Upper lobe of left lung (tissue), 6 donors: ENCODE measurements at places on chromosomes 3 and 15. TPM values are rescaled to one million over a fixed set of nuclear protein-coding genes. Genes with fewer than 3 reads are reported as not detected.

- DNase-seq = peak; percentile 40
- H3K36me3 ChIP-seq = no peaks in the 10 kb centered on the region
- H3K27me3 ChIP-seq = no peaks in the 10 kb centered on the region
- H3K4me3 ChIP-seq = no peak overlapping the region
- H3K4me1 ChIP-seq = no peaks in the 10 kb centered on the region
Observed at GRCh38 chr3:182179631-182180030, 467.9 kb downstream of the SOX2 start.

DNA sequence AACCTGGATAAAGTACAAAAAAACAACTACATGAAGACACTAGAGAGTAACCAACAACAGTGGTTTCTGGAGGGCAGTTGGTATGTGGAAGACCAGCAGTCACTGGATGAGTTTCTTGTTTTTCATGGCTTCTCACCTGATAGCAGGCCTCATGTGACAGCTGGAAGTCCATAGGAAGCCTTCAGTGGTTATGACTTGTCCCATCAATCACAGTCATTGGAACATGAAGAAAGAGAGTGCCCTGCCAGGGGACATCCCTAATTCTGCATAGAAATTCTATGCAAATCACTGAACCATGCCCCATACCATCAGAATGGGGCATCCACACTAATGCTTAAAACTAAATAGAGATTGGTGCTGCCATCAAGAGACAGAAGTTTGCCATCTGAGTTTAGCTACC, 81.6 kb downstream of the AKAP13 start:
- H3K4me3 ChIP-seq = no peak overlapping the region
- H3K27ac ChIP-seq = no peak overlapping the region
- H3K4me1 ChIP-seq = peaks cover 4% of the 10 kb centered on the region
- DNase-seq = no peak

DNA sequence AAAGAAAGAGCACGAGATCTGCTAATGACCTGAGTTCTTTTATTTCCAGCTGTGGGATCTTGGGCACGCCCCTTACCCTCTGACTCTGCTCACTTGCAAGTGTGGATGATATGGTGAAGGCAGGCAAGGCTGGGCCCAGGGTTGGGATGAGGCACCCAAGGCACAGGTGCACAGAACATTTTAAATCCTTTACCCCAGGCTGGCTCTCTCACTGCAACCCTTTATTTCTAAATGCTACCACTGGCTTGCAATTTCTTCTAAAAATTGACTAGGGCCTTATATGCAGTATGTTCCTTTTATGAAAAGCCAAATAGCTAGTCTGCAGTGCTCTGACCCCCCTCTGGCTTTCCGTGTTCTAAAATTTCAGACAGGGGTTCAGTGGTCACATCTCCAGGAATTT, 237.7 kb downstream of the VPS13C start:
- no peaks in the 10 kb centered on the region for H3K27me3 ChIP-seq
- H3K4me3 ChIP-seq = no peak overlapping the region
- H3K27ac ChIP-seq = no peak overlapping the region
- no peaks in the 10 kb centered on the region for H3K36me3 ChIP-seq
- no peak for DNase-seq
- H3K4me1 ChIP-seq = no peaks in the 10 kb centered on the region

DNA sequence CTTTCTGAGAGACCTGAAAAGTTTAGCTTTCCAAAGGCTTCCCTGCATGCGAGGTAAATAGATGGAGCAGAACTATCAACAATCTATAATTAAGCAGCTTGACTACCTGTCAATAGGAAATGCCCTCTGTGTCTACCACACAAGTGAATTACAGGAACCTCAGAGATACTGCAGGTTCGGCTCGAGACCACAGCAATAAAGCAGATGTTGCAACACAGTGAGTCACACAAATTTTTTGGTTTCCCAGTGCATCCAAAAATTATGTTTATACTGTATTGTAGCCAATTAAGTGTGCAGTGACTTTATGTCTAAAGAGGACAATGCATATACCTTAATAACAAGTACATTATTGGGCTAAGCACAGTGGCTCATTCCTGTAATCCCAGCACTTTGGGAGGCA, 252.0 kb downstream of the UBE2E2 start:
- H3K27me3 ChIP-seq = no peaks in the 10 kb centered on the region
- H3K4me3 ChIP-seq = no peak overlapping the region
- no peak for DNase-seq
- peaks cover 9% of the 10 kb centered on the region for H3K4me1 ChIP-seq

DNA sequence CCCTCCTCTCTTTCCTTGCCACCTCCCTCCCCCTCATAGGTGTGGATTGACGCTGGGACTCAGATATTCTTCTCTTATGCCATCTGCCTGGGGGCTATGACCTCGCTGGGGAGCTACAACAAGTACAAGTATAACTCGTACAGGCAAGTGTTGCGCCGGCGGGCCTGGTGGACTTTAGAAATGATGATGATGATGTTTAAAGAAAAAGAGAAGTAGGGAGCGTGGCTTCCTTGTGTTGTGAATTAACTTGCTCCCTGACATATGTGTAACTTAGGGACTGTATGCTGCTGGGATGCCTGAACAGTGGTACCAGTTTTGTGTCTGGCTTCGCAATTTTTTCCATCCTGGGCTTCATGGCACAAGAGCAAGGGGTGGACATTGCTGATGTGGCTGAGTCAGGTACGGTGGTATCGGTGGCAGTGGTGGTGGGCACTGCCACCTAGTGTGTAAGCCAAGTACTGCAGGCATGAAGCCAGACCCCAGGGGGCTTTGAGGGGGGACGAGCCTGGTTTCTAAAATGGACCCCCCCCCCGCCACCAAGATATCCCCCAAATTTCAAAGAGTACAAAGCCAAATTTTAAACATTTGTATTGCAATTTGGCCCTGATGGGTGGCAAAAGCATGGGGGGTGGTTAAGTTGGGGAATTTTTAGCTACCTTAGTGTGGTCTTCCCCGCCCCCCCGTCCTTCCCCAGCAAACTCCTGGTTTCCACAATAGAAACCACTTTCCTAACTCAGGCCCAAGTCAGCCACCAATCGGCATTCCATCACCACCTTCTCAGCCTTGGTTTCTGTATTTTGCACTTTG, 65.6 kb downstream of the SLC6A6 start:
- H3K27me3 ChIP-seq = no peaks in the 10 kb centered on the region
- H3K4me1 ChIP-seq = peaks cover 4% of the 10 kb centered on the region
- peaks cover 19% of the 10 kb centered on the region for H3K36me3 ChIP-seq
- no peak overlapping the region for H3K27ac ChIP-seq

- H3K27ac ChIP-seq = no peak overlapping the region
- H3K36me3 ChIP-seq = no peaks in the 10 kb centered on the region
- no peak overlapping the region for H3K4me3 ChIP-seq
- H3K27me3 ChIP-seq = no peaks in the 10 kb centered on the region
- no peak for DNase-seq
- H3K4me1 ChIP-seq = no peaks in the 10 kb centered on the region
Observed at GRCh38 chr3:13869761-13870343, 10.0 kb downstream of the WNT7A start.

GRCh38 chr3:7536921-7537320, 676.0 kb downstream of the GRM7 start:
- H3K4me3 ChIP-seq = no peak overlapping the region
- H3K4me1 ChIP-seq = no peaks in the 10 kb centered on the region
- no peak for DNase-seq
- no peak overlapping the region for H3K27ac ChIP-seq
- no peaks in the 10 kb centered on the region for H3K27me3 ChIP-seq
- H3K36me3 ChIP-seq = no peaks in the 10 kb centered on the region

DNA sequence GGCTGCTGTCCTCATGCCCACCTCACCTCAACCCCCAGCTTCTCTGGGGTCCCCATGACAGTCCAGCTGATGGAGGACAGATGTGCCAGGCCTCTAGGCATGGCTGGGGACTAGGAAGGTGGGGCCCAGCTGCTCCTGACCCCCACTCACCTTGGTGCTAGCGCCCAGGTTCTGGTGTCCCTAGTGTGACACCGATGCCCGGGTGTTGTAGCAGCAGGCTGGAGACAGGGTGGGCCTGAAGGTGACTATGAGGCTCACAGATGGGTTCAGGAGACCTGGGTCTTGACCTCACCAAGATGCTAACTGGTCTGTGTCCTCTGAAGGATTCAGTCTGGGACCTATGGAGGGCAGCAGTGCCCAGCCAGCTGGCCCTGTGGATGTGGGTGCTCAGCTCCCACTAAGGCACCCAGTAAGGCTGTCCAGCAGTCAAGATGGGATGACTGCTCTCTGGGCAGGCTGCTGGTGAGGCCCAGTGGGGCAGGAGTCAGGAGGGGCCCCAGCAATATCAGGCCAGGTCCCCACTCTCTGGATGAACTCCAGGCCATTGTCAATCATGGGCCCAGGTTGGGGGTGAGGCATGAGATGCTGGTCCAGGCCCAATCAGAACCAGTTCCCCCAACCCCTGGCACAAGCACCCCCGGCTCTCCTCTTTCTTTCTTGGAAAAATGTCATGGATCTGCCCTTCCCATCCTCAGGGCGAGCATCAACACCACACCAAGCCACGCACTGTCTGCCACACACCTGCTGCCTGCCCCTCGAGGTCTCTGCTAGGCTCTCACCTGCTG, 33.0 kb downstream of the ALDH1L1 start:
- no peaks in the 10 kb centered on the region for H3K4me1 ChIP-seq
- H3K4me3 ChIP-seq = no peak overlapping the region
- no peak for DNase-seq
- no peak overlapping the region for H3K27ac ChIP-seq

- no peaks in the 10 kb centered on the region for H3K27me3 ChIP-seq
- peak overlapping the region; percentile 83 for H3K4me3 ChIP-seq
- no peaks in the 10 kb centered on the region for H3K36me3 ChIP-seq
- peak; percentile 93 for DNase-seq
- peak overlapping the region; percentile 97 for H3K27ac ChIP-seq
Observed at GRCh38 chr3:43691120-43691995, 620 bp downstream of the ABHD5 start.

DNA sequence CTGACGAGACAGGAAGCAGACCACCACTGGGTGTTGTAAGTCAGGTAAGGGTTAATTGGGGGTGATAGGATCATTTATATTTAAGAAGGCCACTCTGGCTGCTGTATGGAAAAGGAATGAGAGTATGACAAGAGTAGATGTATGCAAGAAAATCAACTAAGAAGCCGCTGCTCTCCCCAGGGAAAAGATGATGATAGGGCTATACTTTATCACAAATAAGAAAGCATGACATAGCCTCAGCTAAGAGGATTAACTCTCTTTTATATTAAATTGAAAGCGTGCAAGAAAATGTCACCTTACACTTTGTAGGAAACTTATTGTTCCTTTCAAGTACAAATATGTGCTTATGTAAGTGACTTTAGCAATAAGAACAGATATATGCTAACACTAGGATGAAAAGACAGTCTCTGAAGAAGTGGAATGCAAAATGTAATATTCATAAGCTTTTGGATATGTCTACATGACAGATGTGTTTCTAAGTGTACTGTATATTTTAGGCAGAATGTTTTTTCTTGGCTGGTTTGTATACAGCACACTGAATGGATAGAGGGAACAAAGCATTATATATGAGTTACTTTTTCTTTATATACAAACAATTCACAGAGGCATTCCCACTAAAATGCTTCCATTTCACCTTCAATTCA, 8.7 kb upstream of the NDUFB4 start:
- no peak overlapping the region for H3K4me3 ChIP-seq
- H3K36me3 ChIP-seq = no peaks in the 10 kb centered on the region
- no peaks in the 10 kb centered on the region for H3K4me1 ChIP-seq
- DNase-seq = no peak
- H3K27ac ChIP-seq = no peak overlapping the region

- no peaks in the 10 kb centered on the region for H3K36me3 ChIP-seq
- no peaks in the 10 kb centered on the region for H3K27me3 ChIP-seq
- H3K27ac ChIP-seq = no peak overlapping the region
Observed at GRCh38 chr3:67044295-67044694, 46.2 kb downstream of the KBTBD8 start.

DNA sequence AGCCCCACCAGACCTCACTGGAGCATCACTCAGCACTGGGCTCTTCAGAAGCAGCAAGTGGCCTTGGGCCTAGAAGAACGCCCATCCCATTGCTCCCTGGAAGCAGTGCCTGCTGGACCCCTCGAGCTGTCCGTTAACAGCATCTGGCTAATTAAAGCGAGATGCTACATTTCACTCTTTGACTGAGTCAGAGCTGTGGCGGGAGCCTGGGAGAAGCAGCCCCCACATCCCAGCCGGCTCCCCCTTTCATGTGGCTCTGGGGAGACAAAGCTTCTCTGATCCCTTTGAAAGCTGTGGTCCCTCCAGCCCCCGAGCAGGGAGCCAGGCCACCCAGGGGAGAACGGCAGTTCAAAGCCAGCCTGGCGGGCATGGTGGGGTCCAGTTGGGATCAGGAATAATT, 103.7 kb downstream of the MEGF11 start:
- no peak for DNase-seq
- no peaks in the 10 kb centered on the region for H3K4me1 ChIP-seq
- H3K27me3 ChIP-seq = no peaks in the 10 kb centered on the region
- H3K27ac ChIP-seq = no peak overlapping the region
- H3K36me3 ChIP-seq = no peaks in the 10 kb centered on the region
- H3K4me3 ChIP-seq = no peak overlapping the region

GRCh38 chr15:100663915-100664281, 61.5 kb downstream of the ASB7 start:
- H3K4me1 ChIP-seq = no peaks in the 10 kb centered on the region
- DNase-seq = no peak
- no peak overlapping the region for H3K27ac ChIP-seq
- H3K27me3 ChIP-seq = no peaks in the 10 kb centered on the region
- H3K36me3 ChIP-seq = no peaks in the 10 kb centered on the region

DNA sequence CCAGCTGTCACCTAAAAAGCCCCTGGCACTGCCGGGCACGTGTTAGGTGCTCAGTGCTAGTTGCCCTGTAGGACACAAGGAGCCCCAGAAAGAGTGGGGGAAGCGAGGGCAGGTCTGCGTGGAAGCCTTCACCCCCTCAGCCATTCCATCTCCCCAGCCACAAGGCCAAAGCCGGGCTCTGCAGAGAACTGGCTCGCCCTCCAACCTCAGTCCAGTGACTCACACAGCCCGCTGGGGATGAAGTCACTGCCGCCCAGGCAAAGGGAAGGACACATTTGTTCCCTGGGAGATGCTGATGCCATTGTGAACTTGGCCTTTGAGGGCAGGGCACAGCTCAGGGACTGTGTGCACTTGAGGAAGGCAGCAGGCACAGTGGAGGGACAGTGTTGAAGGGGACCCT, 48.1 kb downstream of the IQSEC1 start:
- H3K27me3 ChIP-seq = no peaks in the 10 kb centered on the region
- DNase-seq = no peak
- H3K4me1 ChIP-seq = no peaks in the 10 kb centered on the region
- no peaks in the 10 kb centered on the region for H3K36me3 ChIP-seq

Gene ADAM10
- 112 TPM for total RNA-seq

Gene SLC9C1
- not detected for total RNA-seq

Gene KNG1
- not detected for total RNA-seq

Gene HESX1
- 0.80 TPM for total RNA-seq

Gene NEK11
- 7.0 TPM for total RNA-seq
